NCI-H187 treated with DMSO at 0.1 percent for 48 hours (cell line): ENCODE measurements at places on chromosomes 7 and 10.

DNA sequence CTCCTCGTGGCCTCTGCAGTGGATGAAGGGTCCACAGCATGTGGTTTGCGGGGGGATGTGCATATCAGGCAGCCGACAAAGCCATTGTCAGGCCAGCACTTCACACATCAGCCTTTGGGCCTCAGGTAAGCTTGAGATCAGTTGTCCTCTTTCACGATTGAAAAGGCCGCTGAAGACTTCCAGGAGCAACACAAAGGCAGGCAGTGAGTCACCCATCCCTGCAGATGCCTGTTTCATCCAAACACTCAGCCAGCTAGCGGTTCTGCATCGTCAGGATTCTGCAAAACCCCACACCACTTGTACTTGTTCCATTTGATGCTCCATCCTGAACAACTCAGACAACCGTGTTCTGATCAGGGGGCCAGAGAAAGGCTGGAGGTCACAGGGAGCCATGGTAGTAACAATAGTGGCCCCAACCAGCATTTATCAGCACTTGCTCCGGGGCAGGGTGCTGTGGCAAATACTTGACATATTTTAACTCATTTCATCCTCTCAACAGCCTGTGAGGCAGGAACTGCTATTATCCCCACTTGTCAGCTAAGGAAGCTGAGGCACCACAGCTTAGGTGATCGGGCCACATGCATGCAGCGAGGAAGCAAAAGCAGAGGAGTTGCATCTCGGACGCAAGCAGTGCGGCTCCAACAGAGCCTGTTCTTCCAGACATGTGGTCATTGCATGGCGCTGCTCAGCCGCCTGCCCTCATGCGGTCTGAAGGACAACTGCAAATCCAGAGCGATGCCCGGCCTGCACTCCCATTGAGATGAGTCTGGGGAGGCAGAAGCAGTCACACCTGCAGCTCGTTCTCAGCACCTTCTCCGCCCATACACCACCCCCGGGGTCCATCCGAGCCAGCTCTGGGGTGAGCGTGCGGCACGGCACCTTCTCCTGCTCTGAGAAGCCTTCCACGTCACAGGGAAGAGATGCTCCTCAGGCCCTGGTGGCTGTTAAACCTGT lies 144.9 kb downstream of the PAXIP1 start:
- DNase-seq, result no peak

- DNase-seq, result no peak
Observed at GRCh38 chr10:11026773-11027172, 9.1 kb downstream of the CELF2 start.

GRCh38 chr10:105010411-105011121 lies 369.5 kb downstream of the SORCS3 start:
- no peak for DNase-seq

GRCh38 chr10:103814626-103815370 lies 40.6 kb downstream of the SH3PXD2A start:
- DNase-seq, result no peak

DNA sequence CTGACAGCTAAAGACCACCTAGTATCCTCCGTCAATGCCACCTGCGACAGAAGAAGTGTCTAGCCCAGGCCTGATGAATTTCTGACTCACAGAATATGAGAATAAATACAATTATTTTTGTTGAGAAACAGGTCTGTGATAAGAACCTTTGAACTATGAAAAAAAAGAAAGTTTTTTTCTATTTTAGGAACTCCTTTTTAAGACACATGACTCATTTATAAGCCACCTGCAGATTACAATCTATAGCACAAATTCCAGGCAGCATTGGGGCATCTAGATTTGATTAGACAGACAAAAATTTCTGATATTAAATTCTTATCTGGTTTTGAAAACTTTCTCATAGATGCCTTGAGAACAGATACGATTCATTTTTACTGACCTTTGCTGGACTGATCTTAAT lies 256.7 kb upstream of the LYZL1 start:
- DNase-seq, result no peak

GRCh38 chr10:28429573-28430216 lies 103.2 kb upstream of the WAC start:
- no peak for DNase-seq

DNA sequence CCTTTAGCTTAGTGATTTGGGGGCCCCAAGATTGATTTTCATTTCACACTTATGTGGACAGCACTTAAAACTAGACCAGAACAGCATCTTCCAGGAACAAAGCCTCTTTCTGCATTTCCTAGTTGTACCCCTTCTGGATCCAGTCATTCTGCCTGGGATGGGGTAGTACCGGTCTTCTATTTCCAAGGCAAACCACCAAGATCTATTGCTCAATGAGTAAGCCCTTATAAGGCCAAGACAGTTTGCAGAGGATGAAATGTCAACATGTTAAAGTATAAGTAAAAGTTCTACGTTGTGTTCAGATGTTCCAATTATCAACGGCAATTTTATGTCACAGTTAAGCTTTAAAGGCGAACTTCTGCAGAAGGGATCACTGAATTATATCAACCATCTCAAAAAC lies 106.9 kb upstream of the ZNF746 start:
- DNase-seq, result no peak

GRCh38 chr7:2566890-2567678 lies 8.3 kb downstream of the IQCE start:
- DNase-seq, result no peak

DNA sequence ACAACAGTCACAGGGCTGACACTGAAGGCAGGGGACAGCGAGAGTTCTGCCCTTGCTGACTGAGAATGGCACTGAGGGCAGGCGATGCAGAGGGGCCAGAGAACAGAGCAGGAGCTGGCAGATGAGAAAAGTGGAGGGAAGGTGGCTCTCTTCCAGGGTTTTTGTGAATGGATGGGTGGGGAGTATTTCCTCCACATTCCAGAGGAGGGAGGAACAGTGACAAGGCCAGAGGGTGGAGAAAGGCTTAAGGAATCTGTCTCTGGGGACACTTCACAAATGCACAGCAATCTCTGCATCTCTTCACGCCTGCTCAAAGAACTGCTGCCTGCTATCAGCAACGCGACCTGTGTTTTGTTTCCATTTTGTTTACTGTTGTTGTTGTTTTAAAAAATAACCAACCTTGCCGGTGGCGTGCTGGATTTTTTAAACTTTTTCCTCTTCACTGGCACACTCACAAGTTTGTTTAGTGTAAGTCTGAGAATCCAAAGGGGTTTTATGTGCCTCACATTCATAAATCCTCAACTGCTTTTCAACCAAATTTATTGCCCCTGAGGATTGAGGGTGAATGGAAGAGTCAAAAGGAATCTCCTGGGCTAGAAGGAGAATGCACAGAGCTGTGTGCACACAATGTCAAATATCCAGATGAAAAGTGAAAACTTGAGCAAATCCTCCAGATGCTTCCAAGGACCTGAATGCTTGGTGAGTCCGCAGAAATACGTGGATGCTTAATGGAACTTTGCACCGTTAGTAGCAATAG lies 129.3 kb downstream of the GLI3 start:
- no peak for DNase-seq

DNA sequence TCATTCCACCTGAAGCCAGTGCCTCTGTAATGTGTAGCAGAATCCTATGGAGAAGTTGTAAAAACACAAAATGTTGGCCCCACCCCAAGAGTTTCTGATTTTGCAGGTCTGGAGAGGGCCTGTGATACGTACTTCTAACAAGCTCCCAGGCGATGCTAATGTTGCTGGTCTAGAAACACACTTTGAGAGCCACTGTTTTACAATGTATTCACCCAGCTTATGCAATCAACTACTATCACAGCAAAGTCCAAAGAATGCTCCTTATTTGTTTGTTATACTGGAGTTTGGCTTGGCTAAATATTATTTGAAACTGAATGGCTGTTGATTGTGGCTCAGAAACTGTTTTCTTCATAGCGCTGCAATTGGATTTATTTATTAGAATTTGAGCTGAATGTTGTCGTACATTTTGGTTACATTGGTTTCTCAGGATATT lies 44.3 kb downstream of the DNAJB9 start:
- DNase-seq, result no peak

- DNase-seq, result no peak
Observed at GRCh38 chr10:69321865-69322264, 43.6 kb downstream of the HK1 start.
